Fibroblast of skin of right biceps (primary cell): ENCODE measurements at places on chromosomes 4 and X.

DNA sequence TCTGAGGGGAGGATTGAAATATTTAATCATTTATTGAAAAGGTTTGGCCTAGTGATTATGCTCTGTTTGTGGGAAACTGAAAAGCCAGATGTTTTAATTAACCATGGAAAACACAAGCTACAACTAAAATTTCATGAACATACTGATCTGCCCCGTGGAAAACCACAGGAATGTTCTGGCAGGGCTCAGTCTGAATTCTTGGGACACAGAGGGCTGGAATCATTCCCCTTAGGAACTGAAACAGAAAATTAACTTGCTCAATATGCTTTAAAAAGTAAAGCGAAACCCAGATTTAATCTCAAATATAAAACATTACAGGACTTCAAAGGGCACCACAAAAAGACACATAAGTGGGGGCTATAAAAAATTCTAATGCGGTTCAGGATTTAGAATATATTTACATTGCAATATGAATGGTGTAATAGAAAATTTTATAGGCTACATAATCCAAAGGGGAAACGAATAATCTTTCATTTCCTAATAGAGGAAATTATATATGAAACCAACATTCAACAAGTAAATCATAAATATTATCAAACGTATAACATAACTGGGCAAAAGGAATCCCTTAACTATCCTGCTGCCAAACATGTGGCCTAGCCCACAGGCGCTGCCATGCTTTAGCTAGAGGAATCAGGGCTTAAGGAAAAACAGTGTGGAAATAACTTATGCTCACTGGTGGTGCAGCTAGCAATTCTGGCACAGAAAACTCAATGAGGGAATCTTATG, 70.9 kb downstream of the APBB2 start:
- DNase-seq, result peak; percentile 96

- DNase-seq, result no peak
Measured at GRCh38 chrX:104013606-104014005, at the start of gene H2BW1. Gene H2BW1 (minus strand): TSS chrX:104013708. CDS start chrX:104013576, 132 bp downstream.

- no peak for DNase-seq
Measured at GRCh38 chr4:184030036-184030435, 124.9 kb downstream of the STOX2 start.

- DNase-seq, result no peak
Measured at GRCh38 chr4:42824278-42824977, 68.1 kb upstream of the GRXCR1 start.

DNA sequence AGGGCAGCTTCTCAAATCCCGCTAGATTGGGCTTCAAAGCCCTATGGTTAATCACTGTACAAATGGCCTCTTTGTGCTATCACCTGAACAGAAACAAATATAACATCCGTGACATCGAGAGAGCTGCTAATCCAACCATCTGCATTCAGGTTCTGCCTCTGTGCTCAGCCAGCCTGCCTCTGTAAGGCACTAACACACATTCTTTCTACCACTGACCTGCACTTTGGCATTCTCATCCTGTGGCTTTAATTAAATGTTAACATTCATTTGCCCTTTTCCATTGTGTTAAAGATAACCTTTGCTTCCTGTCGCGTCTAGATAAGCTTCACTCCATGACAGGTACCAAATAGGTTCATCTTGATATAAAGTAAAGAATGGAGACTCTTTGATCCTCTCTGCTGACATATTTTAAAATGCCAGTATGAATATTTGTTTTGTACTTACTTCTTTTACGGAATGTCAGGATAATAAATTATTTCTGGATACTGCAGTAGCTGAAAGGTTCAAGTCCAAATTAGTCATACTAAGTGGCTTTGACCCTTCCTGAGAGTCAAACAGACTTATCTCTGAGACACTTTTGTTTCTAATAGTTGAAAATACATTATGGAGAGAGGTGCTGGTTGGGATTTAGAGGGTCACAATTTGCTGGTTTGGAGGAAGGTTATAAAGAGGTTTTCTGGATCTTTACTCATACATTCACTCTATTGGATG, 505.7 kb downstream of the PACRGL start:
- DNase-seq, result no peak

- no peak for DNase-seq
Measured at GRCh38 chr4:67049446-67049845, 495.9 kb downstream of the CENPC start.

GRCh38 chr4:7003879-7004240, 39.3 kb upstream of the TADA2B start:
- DNase-seq, result no peak

- peak; percentile 86 for DNase-seq
Measured at GRCh38 chr4:212438-213188, 88.3 kb downstream of the ZNF718 start.

- peak; percentile 93 for DNase-seq
Measured at GRCh38 chr4:141350122-141350905, 129.6 kb downstream of the ZNF330 start.

GRCh38 chrX:43141885-43142284, 363.9 kb upstream of the PPP1R2C start:
- DNase-seq, result no peak

DNA sequence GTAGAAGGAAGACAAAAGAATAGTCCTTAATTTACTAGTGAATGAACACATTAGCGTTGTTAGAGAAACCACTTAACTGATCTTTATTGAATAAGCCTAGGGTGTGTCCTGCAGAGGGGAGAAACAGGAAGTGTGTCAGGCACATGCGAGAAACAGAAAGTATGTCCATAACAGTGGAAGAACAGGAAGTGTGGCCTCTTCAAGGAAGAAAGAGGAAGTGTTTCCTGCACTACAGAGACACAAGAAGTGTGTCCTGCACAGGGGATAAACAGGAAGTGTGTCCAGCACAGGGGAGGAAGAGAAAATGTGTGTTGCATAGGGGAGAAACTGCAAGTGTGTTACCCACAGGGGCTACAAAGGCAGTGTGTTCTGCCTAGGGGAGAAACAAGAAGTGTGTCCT, 539.6 kb upstream of the PRKX start:
- DNase-seq, result no peak

- DNase-seq, result no peak
Measured at GRCh38 chr4:86961116-86961515, 26.3 kb downstream of the AFF1 start.

DNA sequence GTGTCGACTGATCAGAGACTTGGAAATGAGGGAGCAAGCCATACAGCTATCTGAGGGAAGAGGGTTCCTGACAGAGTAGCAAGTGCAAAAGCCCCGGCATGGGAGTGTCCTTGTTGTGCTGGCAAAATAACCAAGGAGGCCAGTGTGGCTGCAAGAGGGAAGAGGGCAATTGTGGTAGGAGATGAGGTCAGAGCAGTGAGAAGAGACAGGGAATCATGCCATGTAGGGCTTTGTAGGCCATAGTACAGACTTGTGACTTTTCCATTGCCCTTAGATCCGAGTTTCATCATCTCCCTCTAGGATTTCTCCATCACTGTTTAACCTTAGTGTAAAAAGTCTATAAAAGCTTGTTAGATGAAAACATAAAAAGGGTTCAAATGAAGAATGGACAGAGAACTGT, 76.2 kb downstream of the DOCK11 start:
- DNase-seq, result no peak

DNA sequence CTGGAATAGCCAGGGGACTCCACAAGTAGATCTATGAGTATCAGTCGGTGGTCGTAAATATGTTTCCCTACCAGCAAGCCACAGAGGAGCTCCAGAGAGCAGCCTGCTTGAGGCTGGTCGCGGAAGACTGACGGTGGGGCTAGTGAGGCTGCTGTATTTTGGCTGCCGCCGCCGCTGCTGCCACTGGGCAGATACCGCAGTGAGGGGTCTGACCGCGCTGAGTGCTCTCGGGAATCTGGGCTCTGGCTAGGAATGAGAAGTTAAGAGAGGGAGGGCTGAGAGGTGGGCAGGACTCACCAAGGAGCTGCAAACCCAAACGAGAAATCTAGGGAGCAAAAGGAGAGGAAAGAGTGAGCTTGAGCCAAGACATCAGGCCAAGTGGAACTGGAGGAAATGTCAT, at the start of gene EXOC1L:
TSS of gene EXOC1L (plus strand) at position 157 of the 400 bp plus-strand sequence. CDS start at position 394, 237 bp downstream.
- peak; percentile 25 for DNase-seq

DNA sequence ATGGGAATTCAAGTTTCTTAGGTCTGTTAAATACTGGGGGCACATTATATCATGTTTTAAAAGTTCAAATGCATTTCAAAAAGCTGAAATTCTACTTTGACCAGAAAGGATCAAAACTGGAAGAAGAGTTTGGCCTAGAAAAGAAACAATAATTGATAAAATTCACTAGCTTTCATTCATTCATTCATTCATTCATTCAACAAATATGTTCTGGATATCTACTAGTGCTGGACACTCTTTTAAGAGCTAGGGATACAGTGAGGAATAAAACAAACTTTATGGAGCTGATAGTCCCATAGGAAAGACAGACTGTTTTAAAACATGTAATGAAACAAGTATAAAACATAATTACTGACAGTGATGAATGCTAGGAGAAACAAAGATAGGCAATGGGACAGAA, 106.0 kb downstream of the JADE1 start:
- no peak for DNase-seq

DNA sequence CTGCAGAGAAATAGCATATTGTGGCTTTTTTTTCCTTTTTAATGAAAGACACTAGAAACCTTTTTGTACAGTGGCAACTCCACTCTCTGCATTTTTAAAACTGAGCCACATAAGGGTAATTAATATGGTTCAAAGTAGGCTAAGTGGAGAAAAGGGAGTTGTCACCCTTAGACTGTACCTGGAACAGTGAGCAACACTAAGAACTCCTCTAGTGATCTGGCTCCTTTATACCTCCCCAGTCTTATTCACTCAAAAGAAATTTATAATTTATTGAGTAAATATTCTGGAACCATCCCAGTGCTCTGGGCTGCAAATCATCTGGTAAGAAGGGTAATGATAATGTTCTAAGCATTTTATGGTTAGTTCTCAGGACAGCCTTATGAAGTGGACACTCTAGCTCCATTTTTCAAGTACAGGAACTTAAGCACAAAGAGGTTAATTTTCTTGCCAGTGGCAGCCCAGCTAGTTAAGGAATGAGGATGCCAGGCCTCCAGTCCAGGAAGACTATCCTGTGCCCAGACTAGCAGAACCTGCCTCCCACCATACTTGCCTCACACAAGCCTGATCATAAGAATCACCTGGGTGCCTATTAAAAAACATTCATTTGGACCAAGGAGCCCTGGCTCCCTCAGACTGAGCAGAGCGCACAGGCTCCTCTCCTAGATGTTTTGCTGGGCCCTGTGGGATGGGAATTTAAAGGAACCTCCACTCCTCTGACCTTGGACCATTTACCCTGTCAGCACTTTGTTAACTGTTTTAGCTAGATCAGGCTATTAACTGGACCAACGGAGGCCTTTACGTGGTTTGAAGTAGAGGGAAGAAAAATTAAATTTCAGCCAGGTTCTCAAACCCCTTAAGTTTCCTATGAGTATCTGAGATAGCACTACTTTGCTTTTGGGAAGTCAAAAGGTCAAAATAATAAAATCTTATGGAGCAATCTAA, 102.6 kb downstream of the PDE5A start:
- DNase-seq, result peak; percentile 31

- no peak for DNase-seq
Measured at GRCh38 chrX:153740631-153741222, 16.1 kb downstream of the ABCD1 start.

DNA sequence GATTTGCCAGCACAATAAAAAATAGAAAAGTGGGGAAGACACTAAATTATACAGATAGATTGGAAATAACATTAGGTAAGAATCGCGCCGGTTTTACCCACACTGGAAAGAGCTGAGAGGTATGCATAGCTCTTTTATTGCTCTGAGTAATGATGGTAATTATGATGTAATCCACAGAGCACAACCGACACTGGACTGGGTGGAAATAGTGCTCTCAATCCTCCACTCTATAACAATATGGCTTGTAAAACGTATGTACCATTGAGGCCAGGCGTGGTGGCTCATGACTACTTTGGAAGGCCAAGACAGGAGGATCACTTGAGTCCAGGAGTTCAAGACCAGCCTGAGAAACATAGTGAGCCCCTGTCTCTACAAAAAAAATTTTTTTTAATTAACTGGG, 104.3 kb upstream of the RAPGEF2 start:
- peak; percentile 60 for DNase-seq

DNA sequence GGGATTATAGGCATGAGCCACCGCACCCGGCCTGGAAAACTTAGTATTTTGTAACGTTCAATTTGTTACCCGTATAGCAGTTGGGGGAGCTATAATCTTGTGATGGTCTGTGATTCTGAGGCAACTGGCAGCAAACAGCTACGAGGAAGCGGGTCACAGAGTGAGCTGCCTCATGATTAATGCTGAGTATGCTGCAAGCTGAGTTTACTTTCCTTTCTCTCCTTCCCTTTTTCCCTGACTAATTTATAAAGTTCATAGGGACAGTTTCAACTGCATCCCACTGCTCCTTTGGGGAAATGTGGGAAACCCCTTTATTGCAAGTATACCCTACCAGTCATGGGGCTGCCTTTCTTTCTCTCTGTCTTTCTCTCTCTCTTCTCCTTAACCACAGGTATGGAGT, 17.7 kb upstream of the ELOVL6 start:
- no peak for DNase-seq

- DNase-seq, result peak; percentile 4
Measured at GRCh38 chrX:78886550-78886949, 58.6 kb upstream of the P2RY10 start.
